Aortic smooth muscle cell (primary cell): ENCODE measurements at places on chromosomes 4 and X. TPM values are rescaled to one million over a fixed set of nuclear protein-coding genes. Genes with fewer than 3 reads are reported as not detected.

Gene TRIM60
- total RNA-seq, result not detected in 2 replicates

Gene FRMD7
- not detected in 2 replicates for total RNA-seq

Gene MAOB
- 0.13 and 0.19 TPM in 2 replicates for total RNA-seq

Gene MFSD8
- total RNA-seq, result 15.1 and 17.0 TPM in 2 replicates

Gene SORCS2
- total RNA-seq, result under 0.01 and 0.40 TPM in 2 replicates

Gene PDGFRA
- 636 and 742 TPM in 2 replicates for total RNA-seq

Gene MAGEA10
- total RNA-seq, result not detected in 2 replicates

Gene RNF113A
- 18.5 and 18.8 TPM in 2 replicates for total RNA-seq

Gene IDS
- 55.0 and 60.6 TPM in 2 replicates for total RNA-seq

Gene FGF5
- total RNA-seq, result 3.2 and 18.8 TPM in 2 replicates

Gene NUDT11
- 7.3 and 7.5 TPM in 2 replicates for total RNA-seq
